ENCODE measurements at places on chromosomes 6 and 20.

DNA sequence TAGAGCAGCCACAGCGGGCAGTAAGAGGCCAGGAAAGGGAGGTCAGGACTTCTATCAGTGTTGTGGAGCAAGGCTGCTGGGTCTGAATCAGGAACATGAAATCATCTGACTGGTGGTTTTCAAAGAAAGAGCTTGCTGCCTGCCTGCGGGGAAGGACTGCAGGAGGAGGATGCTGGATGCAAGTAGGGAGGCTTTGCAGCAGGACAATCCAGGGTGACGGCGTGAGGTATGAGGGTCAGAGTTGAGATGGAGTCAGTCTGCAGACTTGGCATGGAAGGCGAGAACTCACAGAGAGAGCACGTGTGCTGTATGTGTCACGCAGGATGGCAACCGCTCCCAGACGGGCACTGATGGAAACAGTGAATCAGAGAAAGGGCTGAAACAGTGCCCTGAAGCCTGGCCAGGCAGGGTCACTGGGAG is 59.2 kb upstream of the CD93 start:
- DNase-seq = no peak

GRCh38 chr6:136618086-136618485 is 67.9 kb upstream of the MAP7 start:
- DNase-seq = no peak

DNA sequence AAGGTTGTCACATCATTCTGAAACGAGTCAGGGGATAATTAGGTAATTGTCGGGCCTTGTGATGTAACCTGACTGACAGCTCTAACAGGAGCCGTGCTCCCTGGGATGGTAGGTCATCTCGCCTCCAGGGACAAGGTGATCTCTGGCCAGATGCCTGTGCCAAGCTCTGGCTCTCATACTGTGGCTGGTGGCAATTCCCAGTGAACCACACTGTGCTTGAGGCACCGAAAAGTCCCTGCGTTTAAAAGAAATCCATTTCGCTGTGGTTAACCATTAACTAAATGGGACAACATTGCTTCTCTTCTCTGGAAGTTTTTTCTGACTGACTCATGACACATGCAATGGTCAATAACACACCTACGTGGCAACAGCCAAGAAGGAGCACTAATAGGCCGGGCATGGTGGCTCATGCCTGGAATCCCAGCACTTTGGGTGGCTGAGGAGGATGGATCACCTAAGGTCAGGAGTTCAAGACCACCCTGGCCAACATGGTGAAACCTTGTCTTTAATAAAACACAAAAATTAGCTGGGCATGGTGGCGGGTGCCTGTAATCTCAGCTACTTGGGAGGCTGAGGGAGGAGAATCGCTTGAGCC is 669.2 kb downstream of the PRKN start:
- DNase-seq = no peak

DNA sequence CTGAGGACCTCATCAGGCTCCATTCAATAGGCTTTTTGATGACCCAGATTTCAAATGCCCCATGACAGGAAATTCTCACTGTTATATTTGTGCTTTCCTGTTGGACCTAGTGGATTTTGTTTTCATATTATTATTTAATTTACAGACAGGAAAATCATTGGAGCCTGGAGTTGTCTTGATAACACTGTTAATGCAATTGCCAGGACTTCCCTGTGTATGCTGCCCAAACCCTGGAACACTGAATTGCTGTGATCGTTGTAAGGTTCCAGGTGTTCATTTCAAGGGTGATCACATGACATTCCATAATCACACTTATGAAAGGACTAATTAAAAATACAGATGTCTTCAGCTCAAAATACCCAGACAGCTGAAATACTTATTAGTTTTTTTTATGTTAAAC is 783.2 kb downstream of the DHX35 start:
- no peak for DNase-seq

DNA sequence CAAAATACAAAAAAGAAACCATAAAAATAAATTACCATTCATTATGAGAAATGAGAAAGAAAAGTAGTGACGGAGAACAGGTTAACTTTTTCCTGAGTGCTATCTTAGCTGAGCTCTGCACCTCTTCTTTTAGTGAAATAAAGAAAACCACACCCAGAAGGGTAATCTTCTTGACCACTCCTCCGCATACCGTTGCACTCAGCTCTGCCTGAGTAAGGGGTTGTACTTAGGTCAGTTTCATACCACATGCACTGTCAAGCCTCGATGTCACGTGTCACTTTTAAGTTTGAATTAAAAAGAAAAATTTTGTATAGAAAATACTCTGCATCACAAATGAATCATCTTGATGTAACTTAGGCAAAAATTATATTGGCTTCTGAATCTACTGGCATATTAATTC is 2.8 kb downstream of the EZR start:
- DNase-seq = no peak

DNA sequence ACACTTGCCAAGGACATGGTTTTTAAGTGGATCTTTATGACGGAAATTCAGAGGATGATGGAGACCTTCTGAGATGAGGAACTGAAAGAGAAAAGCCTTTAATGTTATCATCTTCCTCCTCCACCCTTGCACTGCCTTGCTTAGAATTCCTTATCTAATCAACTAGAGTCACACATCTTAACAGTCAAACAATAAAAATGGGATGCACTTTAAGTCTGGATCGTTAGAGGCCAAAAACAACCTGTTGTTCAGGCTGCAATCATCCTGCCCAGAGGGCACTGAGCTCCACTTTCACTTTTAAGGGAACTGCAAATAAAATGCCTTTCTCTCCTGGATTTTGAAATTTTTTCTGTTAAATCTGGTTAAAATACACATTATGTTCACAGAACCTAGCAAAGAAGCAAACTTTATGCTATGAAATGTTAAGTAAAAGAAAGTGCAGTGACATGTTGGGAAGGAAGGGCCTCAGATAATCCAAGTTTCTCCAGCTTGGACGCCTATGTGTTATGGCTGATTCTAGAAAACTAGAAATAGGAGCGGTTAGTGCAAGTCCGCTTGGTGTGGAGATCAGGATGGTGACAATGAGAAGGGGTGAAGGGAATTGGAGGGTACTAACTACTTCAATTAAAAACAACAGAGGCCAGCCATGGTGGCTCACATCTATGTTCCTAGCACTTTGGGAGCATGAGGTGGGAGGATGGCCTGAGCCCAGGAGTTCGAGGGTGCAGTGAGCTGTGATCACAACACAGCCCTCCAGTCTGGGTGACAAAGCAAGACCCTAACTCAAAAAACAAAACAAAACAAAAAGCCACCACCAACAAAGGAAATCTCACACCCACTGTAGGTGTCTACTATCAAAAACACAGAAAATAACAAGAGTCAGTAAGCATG is 66.4 kb upstream of the KIF13A start:
- DNase-seq = no peak

DNA sequence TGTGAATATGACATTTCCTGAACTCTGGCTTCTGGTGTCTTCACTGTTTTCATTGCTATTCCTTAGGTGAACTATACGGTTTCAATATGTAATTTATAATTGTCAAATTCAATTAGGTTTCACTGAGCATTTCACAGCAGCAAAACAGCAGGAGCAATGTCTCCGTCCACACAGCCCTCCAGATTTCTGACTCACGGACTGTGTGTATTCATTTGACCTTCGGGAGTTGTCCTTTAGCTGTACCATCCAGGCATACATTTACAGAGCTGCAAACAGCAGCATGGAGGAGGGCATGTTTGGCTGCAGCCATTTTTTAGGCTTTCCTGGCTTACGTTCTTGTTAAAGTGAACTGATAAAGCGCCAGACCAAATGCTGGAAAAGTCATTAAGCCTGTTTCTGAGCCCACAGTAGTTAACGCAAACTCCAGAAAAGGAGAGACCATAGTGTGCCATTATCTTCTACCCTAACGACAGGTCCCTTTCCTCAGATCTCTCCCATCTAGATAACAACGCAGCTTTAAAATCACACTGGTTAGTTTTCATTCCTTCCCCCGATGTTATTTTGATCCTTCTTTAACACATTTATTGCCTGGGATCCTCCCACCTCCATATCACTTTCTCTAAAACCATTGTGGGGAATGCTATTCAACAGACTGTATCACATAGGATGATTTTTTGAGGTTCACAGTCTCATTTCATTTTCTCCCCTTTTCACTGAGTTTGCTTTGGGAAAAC is 18.3 kb downstream of the FOXC1 start:
- DNase-seq = no peak

GRCh38 chr6:28218312-28219248 is 6.5 kb upstream of the ZSCAN9 start:
- no peak for DNase-seq

DNA sequence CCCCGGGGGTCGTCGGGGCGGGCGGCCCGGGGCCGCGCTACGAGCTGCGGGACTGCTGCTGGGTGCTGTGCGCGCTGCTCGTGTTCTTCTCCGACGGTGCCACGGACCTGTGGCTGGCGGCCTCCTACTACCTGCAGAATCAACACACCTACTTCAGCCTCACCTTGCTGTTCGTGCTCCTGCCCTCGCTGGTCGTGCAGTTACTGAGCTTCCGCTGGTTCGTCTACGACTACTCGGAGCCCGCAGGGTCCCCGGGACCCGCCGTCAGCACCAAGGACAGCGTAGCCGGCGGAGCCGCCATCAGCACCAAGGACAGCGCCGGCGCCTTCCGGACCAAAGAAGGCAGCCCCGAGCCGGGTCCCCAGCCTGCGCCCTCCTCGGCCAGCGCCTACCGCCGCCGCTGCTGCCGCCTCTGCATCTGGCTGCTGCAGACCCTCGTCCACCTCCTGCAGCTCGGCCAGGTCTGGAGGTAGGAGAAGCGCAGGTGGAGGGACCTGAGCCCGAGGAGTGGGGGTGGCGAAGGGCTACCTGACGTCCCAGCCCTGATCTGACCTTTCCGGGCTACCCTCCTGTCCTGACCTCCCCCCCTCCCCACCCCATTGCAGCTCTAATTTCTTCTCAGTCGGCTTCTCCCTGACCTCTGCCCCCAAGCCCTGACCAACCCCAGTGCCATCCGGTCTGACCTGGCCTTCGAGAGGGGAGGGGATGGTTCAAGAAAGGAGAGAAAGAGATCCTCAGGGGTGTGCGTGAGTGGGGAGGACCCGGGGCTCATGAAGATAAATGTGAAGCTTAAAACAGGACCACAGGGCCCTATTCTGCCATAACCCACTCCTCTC is 558 bp downstream of the XKR7 start:
- DNase-seq = peak; percentile 64

- no peak for DNase-seq
Observed at GRCh38 chr6:4351520-4352321, 216.3 kb upstream of the ECI2 start.

DNA sequence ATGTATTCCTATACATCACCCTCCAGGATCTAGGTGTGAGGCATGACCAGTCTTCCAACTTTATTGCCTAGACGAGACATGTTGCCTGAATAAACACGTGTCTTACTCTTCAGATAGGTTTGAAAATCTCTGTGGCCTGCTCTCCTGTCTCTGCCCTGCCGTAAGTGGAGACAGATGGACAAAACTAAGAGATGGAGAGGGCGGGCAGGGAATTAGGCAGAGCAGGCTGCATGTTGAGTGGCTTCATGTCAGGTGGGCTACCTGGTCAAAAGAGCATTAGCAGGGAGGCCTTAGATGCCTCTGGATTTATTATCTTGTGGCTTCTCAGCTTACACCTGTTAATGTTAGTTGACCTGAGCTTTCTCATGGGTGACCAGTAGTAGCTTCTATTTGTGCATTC is 59.0 kb upstream of the TULP4 start:
- DNase-seq = no peak

GRCh38 chr20:15005300-15005986 is 668.0 kb upstream of the FLRT3 start:
- DNase-seq = no peak

- no peak for DNase-seq
Observed at GRCh38 chr6:1136415-1136774, 175.5 kb upstream of the FOXQ1 start.

DNA sequence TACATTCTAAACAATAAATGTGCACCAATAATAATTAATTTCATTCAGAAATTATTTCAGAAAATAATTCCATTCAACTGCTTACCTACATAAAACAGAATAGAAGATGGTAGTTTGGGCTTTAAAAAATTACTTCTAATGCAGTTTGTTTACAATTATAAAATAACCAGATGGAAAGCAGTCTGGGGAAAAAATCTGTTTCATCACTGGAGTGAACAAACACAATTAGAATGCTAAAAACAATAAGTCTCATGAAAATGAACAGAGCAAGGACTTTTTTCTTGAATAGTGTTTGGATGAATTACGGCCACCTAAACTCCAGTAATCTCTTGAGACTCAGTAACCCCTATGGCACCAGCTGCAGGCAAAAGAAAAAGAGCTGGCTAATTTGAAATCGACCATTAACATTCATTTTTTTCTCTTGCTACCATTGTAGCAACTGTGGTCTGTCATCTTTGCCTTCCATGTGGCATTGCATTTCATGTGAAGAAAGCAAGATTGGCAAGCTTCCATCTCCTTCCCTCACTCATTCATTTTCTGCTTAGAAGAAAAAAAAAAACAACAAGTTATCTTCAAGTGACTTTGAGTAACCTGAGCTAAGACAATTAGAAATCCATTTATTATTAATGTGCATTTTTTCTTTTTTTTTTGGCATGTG is 88.4 kb upstream of the CEP85L start:
- DNase-seq = no peak

- DNase-seq = no peak
Observed at GRCh38 chr20:34538671-34539123, 19.8 kb upstream of the MAP1LC3A start.

- no peak for DNase-seq
Observed at GRCh38 chr6:82145926-82146452, 101.6 kb downstream of the IBTK start.

DNA sequence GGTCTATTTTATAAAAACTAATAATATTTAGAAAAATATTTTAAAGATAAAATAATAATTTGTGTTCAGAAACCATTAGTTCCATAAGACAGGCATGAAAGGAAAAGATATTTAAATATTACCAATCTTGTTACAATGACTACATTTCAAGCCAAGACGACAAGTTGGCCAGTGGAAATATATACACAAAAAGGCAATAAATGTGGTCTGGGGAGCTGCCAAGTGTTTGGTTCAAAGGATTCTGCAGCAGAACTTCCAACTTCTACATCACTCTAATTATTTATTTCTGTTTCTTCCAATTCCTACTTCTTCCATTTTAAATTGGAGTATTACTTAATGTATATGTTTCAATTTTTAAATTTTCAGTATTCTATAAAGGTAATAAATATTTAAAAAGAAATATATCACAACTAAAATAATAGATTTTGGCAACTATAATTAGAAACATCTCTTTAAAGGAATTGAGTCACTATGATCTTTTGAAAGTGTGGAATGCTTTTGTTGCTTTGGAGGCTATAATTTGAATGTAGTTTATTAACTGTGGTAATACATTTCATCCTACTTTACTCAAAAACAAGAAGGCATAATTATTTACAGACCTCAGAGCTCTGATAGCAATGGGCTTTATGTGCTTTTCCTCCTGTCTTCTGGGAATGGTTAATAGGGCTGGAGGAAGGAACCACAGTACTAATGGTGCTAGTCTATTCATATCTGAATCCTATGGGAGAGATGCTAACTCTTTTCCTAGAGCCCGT is 129.7 kb upstream of the FAM184A start:
- DNase-seq = no peak

- DNase-seq = peak; percentile 84
Observed at GRCh38 chr6:135537741-135538301, 40.3 kb upstream of the AHI1 start.
